ENCODE measurements at places on chromosomes 2 and 18. TPM values are rescaled to one million over a fixed set of nuclear protein-coding genes. Genes with fewer than 3 reads are reported as not detected.

LDLRAD4 gene
- total RNA-seq = 17.2 TPM

EGR4 gene
- total RNA-seq = not detected

PLB1 gene
- total RNA-seq = 2.1 TPM

CCDC148 gene
- total RNA-seq = 0.36 TPM

GRCh38 chr2:149021761-149022160 lies 16.7 kb upstream of the LYPD6B start:
- H3K4me3 ChIP-seq = no peak overlapping the region
- H3K27ac ChIP-seq = no peak overlapping the region
- no peaks in the 10 kb centered on the region for H3K36me3 ChIP-seq
- H3K27me3 ChIP-seq = no peaks in the 10 kb centered on the region

GRCh38 chr2:233349005-233349998 lies 5.0 kb upstream of the DGKD start:
- no peak overlapping the region for H3K4me3 ChIP-seq
- H3K36me3 ChIP-seq = no peaks in the 10 kb centered on the region
- no peak overlapping the region for H3K27ac ChIP-seq
- H3K27me3 ChIP-seq = no peaks in the 10 kb centered on the region

DNA sequence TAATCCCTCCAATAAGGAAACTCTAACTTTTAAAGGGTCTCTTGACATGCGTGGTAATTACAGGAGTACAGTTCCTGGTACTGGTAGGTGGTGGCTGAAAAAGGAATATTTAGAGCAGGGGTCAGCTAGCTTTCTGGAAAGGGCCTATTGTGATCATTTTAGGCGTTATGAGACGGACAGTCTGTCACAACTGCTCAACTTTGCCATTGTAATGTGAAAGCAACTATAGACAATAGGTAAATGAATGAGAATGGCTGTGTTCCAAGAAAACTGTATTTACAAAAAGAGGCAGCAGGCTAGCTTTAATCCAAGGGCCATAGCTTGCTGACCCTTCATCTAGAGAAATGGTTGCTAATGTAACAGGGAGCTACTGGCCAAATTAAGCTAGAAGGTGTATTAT lies 177.7 kb upstream of the LRRTM1 start:
- no peaks in the 10 kb centered on the region for H3K4me1 ChIP-seq
- H3K27me3 ChIP-seq = no peaks in the 10 kb centered on the region
- DNase-seq = no peak

DNA sequence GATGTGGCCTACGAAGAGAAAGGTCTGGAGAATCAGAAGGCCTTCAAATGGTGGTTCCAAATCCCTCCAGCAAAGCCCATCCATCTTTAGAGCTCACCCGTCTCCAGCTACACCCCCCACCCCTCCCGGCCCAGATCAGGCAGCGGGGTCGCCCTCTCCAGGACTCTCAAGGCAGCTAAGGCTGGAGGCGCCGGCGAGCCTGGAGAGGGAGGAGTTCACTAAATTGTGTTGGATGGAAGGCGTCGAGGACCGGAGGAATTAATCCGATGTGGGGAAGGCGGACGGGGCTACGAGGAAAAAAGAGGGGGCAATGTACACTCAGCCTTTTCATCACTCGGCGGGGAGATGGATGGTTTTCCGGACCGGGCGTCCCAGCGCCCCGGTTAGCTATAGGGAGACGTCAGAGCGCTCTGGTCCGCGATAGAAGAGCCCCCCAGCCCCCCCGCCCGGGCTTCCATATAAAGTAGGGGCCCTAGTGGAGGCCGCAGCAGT lies at the start of gene GRP:
GRP (plus strand) TSS at position 487 of the 492 bp plus-strand sequence. CDS start 108 bp downstream, outside the sequence.
- no peak within 1 kb of the TSS for H3K4me3 ChIP-seq
- no peaks in the 10 kb centered on the region for H3K36me3 ChIP-seq
- H3K4me1 ChIP-seq = peaks cover 18% of the 10 kb centered on the region
- H3K27me3 ChIP-seq = peaks cover 33% of the 10 kb centered on the region

DNA sequence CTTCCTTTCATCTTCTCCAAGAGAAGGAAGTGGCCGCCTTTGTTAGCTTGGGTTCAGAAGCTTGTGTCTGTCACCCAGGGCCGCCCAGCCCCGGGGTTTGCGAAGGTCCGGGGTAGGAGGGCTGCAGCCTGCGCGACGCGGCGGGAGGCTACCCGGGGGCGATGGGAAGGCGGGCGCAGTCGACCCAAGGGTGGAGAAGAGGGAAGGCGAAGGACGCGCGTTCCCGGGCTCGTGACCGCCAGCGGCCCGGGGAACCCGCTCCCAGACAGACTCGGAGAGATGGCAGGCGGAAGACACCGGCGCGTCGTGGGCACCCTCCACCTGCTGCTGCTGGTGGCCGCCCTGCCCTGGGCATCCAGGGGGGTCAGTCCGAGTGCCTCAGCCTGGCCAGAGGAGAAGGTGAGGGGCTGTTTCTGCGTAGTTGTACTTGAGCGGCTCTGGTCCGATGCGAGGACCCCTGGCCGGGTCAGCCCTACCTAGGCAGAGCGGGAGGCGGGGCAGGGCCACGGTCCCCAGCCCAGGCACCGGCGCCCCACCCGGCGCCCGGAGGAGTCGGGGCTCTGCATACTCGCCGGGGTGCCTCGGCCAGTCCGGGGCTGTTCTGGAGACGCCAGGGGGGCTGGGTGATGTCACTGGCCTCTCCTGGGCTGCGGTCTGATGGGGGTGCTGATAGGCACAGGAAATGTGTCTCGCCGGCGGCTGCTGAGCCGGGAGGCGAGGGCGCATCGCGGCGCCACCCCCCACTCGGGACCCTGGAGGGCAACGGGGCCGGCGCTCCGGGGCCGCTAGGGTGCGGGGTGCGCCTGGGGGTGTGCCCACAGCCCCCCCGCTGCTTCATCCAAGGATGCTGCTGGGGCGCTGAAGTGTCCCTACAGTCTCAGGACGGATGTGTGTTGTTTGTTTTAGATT lies at the start of gene QPCT:
QPCT (plus strand) TSS at position 178 of the 909 bp plus-strand sequence; CDS start at position 280, 102 bp downstream.
- peak within 1 kb of the TSS; percentile 70 for H3K4me3 ChIP-seq
- no peaks in the 10 kb centered on the region for H3K36me3 ChIP-seq
- no peaks in the 10 kb centered on the region for H3K4me1 ChIP-seq
- DNase-seq = peak; percentile 87

- no peak overlapping the region for H3K27ac ChIP-seq
- H3K4me1 ChIP-seq = no peaks in the 10 kb centered on the region
- H3K36me3 ChIP-seq = no peaks in the 10 kb centered on the region
- no peak for DNase-seq
- no peaks in the 10 kb centered on the region for H3K27me3 ChIP-seq
Observed at GRCh38 chr2:7661502-7661901, 744.3 kb downstream of the RNF144A start.

DNA sequence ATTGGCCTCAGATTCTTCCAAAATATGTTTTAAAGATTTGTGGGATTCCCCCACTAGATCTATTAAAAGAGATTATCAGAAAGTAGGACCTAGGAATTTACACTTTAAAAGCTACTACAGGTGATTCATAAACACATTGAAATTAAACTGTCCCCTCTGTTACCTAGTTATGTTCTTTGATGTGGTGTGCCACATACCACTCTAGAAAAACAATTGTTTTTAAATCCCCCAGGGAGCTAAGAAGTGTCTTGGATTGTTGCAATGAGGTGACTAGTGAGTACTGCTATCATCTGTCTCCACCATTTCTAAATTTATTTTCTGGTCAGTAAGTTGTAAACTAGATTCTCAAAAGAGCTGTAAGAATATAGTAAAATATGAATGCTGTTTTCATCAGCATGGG lies 214.5 kb upstream of the DOK6 start:
- DNase-seq = no peak
- H3K36me3 ChIP-seq = no peaks in the 10 kb centered on the region
- H3K27ac ChIP-seq = no peak overlapping the region
- H3K4me1 ChIP-seq = no peaks in the 10 kb centered on the region
- no peaks in the 10 kb centered on the region for H3K27me3 ChIP-seq

GRCh38 chr2:8046849-8047248 lies 635.0 kb upstream of the ID2 start:
- no peak overlapping the region for H3K27ac ChIP-seq
- no peak overlapping the region for H3K4me3 ChIP-seq
- H3K36me3 ChIP-seq = no peaks in the 10 kb centered on the region
- H3K27me3 ChIP-seq = no peaks in the 10 kb centered on the region
- H3K4me1 ChIP-seq = no peaks in the 10 kb centered on the region

DNA sequence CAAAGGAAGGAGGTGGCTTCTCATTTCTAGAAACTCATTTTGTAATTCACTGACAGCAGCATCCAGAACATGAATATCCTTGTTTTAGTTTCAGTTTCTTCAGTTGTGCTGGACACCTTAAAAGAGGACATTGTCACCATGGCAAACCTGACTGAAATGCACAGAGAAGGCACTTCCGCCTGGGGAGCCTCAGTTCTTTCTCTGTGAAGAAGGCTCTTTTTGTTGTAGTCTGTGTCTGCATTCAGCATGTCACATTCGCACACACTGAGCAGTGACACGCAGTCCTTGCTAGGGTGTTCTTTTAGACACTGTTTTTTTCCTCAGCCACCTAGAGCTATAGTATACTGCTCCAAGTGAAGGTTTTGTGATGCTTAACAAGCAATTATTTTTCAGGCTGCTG lies 9.5 kb upstream of the RPRM start:
- no peak overlapping the region for H3K27ac ChIP-seq
- DNase-seq = no peak
- H3K4me1 ChIP-seq = no peaks in the 10 kb centered on the region
- H3K27me3 ChIP-seq = no peaks in the 10 kb centered on the region

GRCh38 chr2:54595999-54596902 lies 127.2 kb upstream of the EML6 start:
- peaks cover 65% of the 10 kb centered on the region for H3K4me1 ChIP-seq
- no peaks in the 10 kb centered on the region for H3K27me3 ChIP-seq
- peak overlapping the region; percentile 64 for H3K27ac ChIP-seq
- H3K36me3 ChIP-seq = no peaks in the 10 kb centered on the region

- no peak for DNase-seq
- H3K27ac ChIP-seq = no peak overlapping the region
- no peak overlapping the region for H3K4me3 ChIP-seq
- H3K36me3 ChIP-seq = no peaks in the 10 kb centered on the region
Observed at GRCh38 chr2:234796045-234796591, 155.7 kb upstream of the SH3BP4 start.

DNA sequence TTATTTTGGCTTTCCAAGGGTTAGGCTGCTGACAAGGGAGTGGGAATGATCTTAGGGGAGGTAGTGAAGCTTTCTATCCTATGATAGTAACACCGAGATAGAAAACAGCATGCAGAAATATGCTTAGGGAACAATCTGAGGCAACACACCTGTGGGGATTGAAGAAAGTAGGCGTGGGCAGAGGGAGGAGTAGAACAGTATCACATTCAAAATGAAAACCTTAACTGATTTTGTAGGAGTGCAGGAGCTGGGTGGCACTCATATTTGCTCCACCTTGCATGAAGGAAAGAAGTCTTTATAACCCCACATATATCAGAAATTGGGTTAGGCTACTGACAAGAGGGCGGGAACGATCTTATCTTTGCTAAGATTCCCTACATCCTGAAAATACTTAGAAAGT lies 762.2 kb upstream of the CNTNAP5 start:
- H3K4me1 ChIP-seq = no peaks in the 10 kb centered on the region
- no peak for DNase-seq
- H3K4me3 ChIP-seq = no peak overlapping the region

DNA sequence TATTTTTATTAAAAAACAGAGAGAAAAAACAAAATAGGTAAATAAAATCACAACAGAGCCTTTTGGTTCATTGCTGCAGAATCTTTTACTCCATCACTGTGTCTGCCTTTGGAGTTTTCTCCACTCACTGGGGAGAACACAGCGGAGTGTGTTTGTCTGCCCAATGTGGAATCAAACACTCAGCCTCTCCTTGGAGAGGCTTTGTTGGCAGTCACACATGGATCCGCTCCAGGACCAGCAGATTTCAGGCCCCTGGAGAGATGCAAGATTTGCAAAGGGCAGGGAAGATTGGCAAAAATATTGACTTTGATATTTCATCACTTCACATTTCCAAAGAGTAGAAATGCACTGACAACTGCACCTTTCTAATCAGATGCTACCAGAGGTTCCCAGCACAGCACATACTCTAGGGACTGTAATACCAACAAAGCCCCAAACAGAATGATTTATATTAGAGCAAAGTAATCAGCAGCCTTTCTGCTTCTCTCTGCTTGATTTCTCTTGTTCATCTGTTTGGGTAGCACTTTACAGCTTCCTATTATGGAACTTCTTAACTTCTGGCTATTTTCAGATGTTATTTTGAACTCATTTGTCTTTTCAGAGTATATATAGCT lies 1898.8 kb upstream of the PIK3C3 start:
- peaks cover 3% of the 10 kb centered on the region for H3K4me1 ChIP-seq
- no peaks in the 10 kb centered on the region for H3K36me3 ChIP-seq
- H3K4me3 ChIP-seq = no peak overlapping the region
- H3K27me3 ChIP-seq = no peaks in the 10 kb centered on the region
